T-helper 2 cell (primary cell): ENCODE measurements at places on chromosomes 7 and 10.

DNA sequence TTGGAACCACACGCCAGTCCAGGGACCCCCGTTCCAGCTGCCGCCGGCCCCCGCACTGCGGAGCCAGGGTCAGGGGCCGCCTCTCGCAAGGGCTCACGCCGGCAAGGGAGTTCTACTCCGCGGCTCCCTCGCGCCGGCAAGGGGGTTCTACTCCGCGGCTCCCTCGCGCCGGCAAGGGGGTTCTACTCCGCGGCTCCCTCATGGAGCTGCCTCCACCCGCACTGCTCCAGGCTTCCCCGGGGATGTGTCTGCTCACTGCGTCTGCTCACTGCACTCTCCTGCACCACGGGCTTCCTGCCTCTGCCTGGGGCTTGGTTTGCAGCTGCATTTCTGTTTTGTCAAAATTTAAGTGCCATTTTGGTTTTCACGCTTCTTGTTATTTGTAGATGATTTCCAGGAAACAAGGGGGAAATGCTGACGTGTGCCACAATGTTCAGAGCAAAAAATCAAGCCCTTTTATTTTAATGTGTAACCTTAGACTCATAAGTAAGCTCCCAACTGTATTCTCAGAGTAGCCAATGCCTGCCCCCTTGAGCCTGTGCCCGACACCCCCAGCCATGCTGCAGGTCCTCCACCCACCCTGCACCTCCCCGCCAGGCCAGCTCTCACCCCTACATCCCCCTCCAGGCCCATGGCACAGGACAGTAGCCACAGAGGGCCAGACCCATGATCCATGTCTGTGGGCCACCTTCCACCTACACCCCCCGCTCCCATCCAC is 246.2 kb downstream of the MAD1L1 start:
- DNase-seq = no peak

- DNase-seq = no peak
Observed at GRCh38 chr7:5620459-5620881, 161.0 kb downstream of the RNF216 start.

DNA sequence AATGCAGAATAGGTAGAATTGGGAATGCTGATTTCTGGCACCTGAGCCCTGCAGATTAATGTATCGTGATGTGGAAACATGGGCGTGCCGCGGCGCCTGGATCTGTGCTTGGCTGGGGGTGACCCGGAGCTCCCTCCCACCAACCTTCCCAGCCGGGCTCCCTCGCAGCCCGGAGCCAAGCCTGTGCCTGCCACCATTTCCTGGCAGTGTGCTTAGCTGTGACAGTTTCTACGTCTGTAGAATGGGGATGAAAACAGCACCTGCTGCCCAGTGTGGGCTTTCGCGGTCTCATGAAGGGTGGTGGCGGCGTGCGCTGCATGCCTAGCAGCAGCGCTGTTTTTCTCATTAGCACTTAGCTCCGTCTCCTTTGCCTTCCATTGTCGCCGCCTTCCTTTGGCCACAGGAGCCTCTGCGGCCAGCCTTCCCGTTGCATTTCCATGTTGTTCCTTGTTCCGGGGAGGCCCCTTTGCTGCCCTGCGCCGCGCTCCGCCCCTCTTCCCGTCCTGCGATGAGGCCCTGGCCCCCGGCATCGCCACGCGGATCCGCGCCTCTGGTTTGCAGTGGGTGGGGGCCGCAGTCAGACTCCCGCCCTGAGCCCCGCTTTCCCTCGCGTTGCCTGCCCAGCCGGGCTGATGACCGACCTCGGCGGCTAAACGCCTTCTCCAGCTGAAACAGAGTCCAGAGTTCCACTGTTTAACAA is 84.2 kb downstream of the CUL1 start:
- no peak for DNase-seq

GRCh38 chr7:90717296-90718060 is 121.4 kb downstream of the CDK14 start:
- no peak for DNase-seq

DNA sequence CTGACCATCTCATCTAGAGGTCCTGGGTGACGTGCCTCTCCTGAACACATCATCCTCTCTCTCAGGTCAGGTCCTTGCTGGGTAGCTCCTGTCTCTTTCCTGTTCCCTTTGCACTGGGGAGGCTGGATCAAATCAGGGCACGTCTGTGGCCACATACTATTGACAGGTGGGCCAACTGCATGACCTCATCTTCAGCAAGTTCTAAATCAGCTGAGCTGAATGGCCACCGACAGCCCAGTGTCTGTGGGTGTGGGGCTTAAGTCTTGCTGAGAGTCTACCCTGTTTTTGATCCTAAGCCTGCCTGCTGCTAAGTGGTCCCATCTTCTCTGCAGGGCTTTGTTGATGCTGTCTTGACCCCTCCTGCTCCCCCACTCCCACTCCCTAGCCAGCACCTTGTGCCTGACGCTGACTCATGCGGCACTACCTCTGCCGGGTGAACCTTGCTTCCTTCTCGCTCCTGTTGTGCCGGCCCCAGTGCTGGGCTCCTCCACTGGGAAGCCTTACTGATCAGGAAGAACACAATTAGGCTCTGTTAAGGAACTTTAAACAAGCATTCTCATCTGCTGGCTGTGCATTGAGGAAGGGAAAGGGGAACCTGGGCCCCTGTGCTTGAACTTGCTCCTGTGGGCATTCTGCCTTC is 440.4 kb downstream of the PLXNA4 start:
- DNase-seq = no peak

GRCh38 chr7:5695727-5696345 is 85.6 kb downstream of the RNF216 start:
- no peak for DNase-seq

DNA sequence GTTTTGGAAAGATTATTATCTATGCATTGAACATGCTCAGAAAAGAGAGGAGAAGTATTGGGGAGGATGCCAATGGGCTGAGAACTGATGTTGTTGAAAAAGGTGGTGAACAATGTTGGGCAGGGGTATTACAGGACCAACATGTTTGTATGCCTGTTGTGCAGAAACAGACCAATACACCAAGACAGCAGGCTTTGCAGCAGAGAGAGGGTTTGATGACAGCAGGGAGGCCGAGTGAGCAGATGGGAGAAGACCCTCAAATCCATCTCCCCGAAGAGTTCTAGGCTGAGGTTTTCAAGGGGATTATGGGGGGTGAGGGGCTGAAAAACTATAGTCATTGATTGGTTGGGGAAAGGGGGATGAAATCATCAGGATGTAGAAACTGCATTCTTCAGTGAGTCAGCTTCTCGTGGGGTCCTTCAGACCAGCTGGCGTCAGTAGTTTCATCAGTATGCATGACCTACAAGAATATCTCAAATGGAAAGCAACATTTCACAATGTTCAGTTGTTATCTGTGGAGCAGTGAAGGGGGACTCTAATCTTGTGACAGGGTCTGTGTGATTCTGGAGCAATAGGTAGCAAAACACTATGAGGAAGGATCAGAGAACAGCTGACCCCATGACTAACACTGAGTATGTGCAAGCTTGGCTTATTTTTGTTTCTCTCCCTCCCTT is 167.8 kb downstream of the BAMBI start:
- no peak for DNase-seq

GRCh38 chr7:24346129-24346528 is 62.1 kb downstream of the NPY start:
- no peak for DNase-seq

- DNase-seq = no peak
Observed at GRCh38 chr7:156074084-156074483, 261.8 kb upstream of the SHH start.

DNA sequence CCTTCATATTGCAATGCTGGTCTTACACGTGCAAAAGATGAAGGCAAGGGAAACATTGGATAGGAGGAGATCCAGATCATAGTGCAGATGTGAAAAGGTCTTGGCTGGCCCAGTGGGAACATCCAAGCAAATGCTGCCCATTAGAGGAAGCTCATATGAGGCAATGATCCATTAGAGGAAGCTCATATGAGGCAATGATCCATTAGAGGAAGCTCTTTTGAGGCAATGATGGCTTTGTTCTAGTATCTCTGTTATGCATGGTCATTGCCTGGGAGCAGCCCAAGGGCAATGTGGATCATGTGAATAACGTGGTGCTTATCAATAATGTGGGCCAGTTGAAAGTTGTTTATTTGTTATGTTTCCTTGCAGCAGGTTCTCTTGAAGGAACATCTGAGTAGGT is 37.8 kb downstream of the STEAP4 start:
- no peak for DNase-seq

DNA sequence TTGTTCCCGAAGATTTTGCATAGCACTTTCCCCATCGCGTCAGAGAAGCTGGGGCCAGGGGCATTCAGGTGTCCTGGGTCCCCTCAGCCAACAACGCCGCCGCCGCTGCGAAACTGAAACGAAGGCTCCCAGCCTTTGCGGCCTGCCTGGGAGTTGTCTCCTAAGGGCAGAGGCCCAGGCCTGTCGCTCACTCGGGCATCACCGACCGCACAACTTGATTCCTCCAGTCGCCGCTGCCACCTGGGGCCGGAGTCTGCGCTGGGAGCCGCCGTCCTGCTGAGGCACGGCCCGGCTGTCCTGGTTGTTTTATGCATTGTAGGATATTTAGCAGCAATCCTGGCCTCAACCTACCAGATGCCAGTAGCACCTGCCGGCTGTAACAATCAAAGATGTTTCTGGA is 22.0 kb downstream of the ZSCAN25 start:
- DNase-seq = no peak

DNA sequence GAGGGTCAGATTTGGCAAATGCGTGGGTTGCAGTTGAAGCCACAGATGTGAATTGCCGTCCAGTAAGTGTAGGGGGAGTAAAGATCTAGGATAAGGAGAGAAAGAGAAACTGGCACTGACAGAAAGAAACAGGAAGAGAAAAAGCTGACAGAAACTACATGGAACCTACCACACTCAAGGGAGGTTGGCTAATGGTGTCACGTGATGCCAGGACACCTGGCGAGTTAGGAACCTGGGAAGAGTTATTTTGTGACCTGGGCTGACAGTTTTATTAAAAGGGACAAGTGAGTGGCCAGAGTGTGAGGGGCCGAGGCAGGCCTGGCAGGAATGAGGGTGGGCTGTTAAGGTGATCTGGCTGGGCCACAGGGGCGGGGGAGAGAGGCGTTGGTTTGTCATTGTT is 188.7 kb downstream of the ADARB2 start:
- no peak for DNase-seq

DNA sequence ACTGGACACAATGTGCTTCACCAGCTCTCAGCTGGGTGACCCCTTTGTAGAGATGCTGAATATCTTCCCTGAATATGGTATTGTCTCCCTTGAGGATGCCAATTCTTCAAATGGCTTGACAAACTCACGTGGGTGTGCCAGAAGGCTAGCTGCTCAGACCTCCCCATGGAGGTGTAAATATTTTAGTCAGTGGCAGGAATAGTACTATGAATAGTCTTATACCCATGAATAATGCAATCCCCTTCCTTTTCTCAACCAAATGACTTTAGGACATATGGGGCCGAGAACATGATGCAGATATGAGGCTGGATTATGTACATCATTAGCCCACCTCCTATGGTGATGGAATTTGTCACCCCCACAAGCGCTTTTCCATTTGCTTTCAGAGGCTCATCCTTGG is 401.8 kb downstream of the ADRA2A start:
- no peak for DNase-seq

- DNase-seq = no peak
Observed at GRCh38 chr10:91690412-91690811, 57.5 kb upstream of the PPP1R3C start.

DNA sequence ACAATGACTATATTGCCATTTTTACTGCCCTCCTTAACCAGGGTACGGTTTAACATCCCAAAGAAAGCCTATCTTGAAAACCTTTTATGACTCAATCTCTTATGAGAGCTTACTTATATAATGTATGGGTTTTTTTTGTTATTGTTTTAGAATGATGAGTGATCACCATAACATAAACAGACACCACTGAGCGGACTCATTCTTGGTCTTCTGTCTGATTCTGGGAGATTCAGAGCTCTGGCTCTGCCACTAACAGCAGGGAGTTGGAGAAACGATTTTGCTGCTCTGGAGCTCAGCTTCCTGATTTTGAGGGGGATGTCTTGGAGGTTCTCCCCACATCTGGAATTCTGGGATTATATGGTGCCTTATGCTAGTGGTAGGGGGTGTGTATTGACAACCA is 244.1 kb downstream of the FRMD4A start:
- no peak for DNase-seq

DNA sequence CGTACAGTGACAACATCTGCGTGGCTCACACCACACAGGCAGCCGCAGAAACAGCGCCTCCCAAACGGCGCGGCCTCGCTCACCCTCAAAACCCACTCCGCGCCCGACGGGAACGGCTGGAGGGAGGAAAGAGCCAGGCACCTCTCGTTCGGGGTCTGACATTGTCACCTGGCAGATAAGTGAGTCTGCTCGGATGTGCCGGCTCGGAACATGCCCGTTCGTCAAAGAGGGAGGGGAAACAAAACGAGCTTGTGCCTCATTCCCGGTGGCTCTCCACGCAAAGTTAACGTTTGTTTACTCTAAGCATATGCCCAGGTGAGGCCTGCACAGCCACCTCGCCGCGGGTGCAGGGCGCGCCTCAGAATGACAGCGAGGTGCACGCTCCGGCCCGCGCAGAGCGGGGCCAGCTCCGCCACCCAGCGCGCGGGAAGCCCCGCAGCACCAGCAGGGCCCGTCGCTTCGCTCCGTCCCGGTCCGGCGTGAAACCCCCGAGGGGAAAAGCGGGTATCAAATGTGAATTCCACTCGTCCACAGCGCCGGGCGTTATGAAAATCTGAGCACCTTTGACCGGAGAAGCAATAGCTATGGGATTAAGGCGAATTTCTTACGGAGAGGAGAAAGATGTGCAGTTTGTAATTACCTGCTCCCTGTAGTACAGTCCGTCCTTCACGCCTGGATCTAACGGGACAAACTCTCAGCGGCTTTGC is 13.1 kb downstream of the CNPY1 start:
- DNase-seq = no peak
